ENCODE measurements at places on chromosomes 2 and 18. TPM values are rescaled to one million over a fixed set of nuclear protein-coding genes. Genes with fewer than 3 reads are reported as not detected.

The FKBP1B gene
- total RNA-seq: 12.2 TPM

The CD8B2 gene
- total RNA-seq: not detected

The EFEMP1 gene
- 215 TPM for total RNA-seq

The MAP2 gene
- total RNA-seq: 5.5 TPM

The QPCT gene
- total RNA-seq: 9.7 TPM

The TMEM163 gene
- total RNA-seq: not detected

The LYG2 gene
- not detected for total RNA-seq

The MRO gene
- total RNA-seq: not detected

The OSR1 gene
- total RNA-seq: 8.1 TPM

The SGO2 gene
- total RNA-seq: 20.2 TPM

The HOXD13 gene
- total RNA-seq: not detected

The SERPINB12 gene
- total RNA-seq: not detected

The VIL1 gene
- total RNA-seq: not detected

The ZC3H6 gene
- total RNA-seq: 1.1 TPM

The CRYGC gene
- not detected for total RNA-seq

The STPG4 gene
- total RNA-seq: not detected

The HOXD8 gene
- total RNA-seq: not detected

The AQP4 gene
- not detected for total RNA-seq

The LYPD6B gene
- total RNA-seq: 4.9 TPM

The PDCD1 gene
- not detected for total RNA-seq
